Bronchial epithelial cell (primary cell): ENCODE measurements at places on chromosomes 12 and 14. TPM values are rescaled to one million over a fixed set of nuclear protein-coding genes. Genes with fewer than 3 reads are reported as not detected.
A peak's percentile ranks its signal among the peaks of the same experiment; 100 is the strongest.

DNA sequence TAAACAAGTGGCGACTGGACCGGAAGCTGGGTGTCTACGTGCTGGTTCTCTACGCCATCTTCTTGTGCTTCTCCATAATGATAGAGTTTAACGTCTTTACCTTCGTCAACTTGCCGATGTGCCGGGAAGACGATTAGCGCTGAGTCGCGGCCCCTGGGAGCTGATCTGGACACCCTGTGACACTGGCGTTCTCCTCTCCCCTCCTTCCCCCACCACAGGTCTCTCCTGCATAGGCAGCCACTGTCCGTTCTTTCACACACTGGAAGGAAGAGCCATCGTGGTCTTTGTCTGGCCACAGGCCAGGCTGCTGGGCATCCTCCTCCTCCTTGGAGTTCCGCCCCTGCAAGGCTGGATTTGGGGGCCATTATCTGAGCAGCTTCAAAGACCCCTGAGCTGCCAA is 20.1 kb upstream of the RIN3 start:
- DNase-seq: no peak

DNA sequence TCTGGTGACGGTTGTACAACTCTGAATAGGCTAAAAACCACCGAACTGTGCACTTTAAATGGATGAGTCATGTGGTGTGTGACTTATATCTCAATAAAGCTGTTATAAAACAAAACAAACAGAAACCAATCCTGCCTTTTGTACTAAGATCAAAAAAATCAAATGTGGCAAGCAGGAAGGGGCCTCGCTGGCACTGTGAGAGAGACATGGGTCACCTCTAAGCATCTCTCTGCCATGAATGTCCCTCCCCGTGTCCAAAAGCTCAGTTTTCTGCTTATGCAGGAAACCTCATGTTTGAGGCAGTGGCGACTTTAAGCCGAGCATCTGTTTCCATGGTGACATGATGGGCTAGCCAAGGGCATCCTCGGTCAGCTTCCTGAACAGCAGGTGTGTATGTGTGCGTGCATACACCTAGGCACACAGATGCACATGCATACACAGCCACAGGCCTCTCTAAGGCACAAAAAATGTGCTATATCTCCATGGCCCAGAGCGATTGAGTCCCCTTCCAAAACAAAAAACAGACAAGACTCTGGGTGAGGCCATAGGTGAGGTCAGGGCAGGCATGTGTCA is 44.4 kb downstream of the ARL6IP4 start:
- peak; percentile 50 for DNase-seq

DNA sequence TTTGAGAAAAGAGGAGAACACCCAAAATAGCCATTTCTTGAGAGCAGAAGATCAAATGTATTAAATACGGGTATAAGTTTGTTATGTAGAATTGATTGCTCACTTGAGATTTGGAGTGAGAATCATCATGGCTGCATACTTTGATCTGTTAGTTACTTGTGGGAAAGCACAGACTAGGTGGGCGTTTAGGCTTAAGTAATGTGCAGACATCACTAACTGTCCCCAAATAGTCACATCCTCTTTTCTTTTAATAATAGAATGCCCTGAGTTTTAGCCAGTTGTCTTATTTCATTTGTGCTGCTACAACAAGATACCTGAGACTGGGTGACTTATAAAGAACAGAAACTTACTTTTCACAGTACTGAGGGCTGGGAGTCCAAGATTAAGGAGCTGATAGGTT is 14.3 kb upstream of the GTF2A1 start:
- DNase-seq: no peak

GRCh38 chr14:20998674-20999366 is at the start of gene SLC39A2:
Gene SLC39A2 (plus strand): TSS chr14:20999293. CDS start chr14:20999447, 154 bp downstream.
- DNase-seq: peak; percentile 89

The BATF gene
- 2.6 and 3.4 TPM in 2 replicates for total RNA-seq

The SPIC gene
- not detected in 2 replicates for total RNA-seq

The RXYLT1 gene
- 11.4 and 18.7 TPM in 2 replicates for total RNA-seq

The RDH12 gene
- total RNA-seq: 1.3 and 49.8 TPM in 2 replicates

The PTPN6 gene
- 10.9 and 12.4 TPM in 2 replicates for total RNA-seq
